ENCODE measurements at places on chromosomes 3 and 15.

DNA sequence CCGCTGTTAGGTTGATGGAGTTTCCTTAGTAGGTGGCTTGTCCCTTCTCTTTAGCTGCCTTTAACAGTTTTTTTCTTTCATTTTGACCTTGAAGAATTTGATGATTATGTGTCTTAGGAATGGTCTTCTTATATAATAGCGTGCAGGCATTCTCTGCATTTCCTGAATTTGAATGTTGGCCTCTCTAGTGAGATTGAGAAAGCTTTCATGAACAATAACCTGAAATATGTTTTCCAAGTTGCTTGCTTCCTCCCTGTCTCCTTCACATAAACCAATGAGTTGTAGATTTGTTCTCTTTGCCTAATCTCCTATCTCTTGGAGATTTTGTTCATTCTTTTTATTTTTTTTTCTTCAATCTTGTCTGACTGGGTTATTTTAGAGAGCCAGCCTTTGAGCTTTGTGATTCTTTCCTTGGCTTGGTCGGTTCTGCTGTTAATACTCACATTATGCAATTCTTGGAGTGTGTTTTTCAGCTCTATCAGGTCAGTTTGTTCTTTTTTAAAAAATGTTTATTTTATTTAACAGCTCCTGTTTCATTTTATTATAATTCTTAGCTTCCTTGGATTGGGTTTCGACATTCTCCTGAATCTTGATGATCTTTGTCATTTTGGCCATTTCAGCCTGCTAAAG, 627.9 kb downstream of the SI start:
- no peak for DNase-seq

DNA sequence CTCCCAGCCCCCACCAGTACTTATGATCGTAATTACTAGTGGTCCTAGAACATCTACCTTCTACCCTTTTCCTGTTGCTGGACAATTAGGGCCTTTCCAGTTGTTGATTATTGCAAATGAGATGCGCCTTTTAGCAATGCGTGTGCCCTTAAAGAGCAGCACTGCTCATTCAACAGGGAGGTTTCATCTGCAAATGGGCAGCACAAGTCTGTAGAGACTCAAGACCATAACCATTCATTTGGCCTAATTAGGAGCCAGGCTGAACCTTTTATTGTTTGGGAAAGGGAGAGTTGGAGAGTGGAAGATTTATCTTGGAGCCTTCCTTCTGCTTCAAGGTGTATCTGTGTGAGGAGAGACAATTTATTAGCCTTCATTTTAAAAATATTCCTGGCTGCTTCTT, 42.3 kb downstream of the BOC start:
- DNase-seq, result no peak

GRCh38 chr15:69820819-69821218, 276.9 kb downstream of the TLE3 start:
- no peak for DNase-seq

- no peak for DNase-seq
These were observed 25.0 kb downstream of the GPR160 start for GRCh38 chr3:170062769-170063168.

GRCh38 chr15:38521316-38521715, 43.3 kb downstream of the RASGRP1 start:
- DNase-seq, result no peak

DNA sequence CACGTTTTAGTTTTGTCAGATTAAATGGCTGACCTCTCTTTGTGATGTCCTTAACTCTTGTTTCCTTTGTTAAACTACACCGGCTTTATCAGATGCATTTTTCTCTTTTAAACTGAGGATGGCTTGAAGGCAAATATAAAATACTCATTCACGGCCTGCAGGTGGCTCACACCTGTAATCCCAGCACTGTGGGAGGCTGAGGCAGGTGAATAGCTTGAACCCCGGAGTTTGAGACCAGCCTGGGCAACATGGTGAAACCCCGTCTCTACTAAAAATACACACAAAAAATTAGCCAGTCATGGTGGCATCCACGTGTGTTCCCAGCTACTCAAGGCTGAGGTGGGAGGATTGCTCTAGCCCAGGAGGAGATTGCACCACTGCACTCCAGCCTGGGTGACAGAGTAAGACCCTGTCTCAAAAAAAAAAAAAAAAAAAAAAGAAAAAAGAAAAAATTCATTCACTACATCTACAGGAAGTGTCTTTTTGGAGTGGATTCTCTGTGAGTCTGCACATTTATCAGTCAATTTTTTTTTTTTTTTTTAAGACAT, 34.7 kb upstream of the SACM1L start:
- DNase-seq, result no peak

Measured in stimulated activated CD8-positive, alpha-beta memory T cell treated with anti-CD3 and anti-CD28 coated beads, Interleukin-15, amount 100 ng/mL, for 48 hours (primary cell).